ENCODE measurements at places on chromosomes 3 and 15. TPM values are rescaled to one million over a fixed set of nuclear protein-coding genes. Genes with fewer than 3 reads are reported as not detected.

The SNUPN gene
- polyA plus RNA-seq = 30.0 TPM

The STRIT1 gene
- not detected for polyA plus RNA-seq

The COX5A gene
- 106 TPM for polyA plus RNA-seq

The GOLGA6L10 gene
- 4.7 TPM for polyA plus RNA-seq

The RNF7 gene
- polyA plus RNA-seq = 98.3 TPM

The MTHFS gene
- polyA plus RNA-seq = 26.1 TPM

The LRRIQ4 gene
- not detected for polyA plus RNA-seq

- peak; percentile 28 for DNase-seq
Observed at GRCh38 chr3:126850370-126851085, 132.4 kb upstream of the PLXNA1 start.

- no peak for DNase-seq
Observed at GRCh38 chr3:116306720-116307119, 138.6 kb downstream of the LSAMP start.

DNA sequence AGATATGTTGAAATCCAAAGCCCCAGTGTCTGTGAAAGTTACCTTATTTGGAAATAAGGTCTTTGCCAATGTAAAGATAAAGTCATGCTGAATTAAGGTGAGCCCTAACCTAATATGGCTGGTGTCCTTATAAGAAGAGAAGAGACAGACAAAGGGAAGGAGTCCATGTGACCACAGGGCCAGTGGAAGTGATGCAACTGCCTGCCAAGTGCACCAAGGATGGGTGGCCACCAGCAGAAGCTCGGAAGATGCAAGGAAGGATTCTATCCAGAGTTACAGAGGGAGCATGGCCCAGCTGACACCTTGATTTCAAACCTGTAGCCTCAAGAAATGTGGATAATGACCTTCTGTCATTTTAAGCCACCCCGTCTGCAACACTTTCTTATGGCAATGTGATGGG lies 35.3 kb upstream of the PGPEP1L start:
- no peak for DNase-seq

DNA sequence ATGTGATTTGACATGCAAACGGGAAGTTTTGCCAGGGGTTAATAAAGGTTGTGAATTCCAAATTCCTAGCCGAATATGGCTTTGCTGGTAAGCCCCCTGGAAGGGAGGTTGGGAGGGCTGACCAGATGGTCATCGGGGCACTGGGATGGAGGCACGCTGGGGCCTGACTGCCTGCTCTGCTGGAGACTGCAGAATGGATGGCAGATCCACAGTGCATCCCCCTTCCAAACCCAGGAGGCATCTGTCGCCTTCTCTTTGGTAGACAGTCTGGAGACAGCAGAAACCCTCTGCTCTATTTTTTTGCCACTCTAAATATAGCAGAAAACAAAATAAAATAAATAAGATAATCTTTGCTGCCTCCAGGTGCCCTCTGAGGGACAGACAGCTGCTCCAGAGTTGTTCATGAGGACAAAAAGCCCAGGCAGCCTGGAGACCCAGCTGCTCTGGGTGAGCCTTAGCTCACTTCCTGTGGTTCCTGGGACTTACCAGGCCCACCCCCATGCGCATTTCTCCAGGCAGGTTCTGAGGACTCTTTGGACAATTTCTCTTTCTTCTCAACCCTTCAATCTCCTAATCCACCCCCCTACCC lies 6.1 kb upstream of the SPTBN5 start:
- no peak for DNase-seq

DNA sequence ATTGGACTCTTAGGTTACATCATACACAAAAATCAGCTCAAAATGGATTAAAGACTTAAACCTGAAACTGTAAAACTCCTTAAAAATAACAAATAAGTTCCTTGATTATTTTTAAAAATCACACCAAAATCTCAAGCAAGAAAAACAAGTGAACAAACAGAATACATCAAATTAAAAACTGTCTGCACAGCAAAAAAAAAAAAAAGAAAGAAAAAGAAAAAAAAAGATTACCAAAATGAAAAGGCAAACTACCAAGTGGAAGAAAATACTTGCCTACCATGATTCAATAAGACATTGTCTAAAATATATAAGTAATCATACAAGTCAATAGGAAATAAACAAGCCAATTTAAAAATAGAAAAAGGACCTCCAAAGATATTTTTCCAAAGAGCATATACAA lies 17.5 kb downstream of the OR5K4 start:
- DNase-seq = no peak

GRCh38 chr3:62732183-62732904 lies 142.9 kb downstream of the CADPS start:
- no peak for DNase-seq

DNA sequence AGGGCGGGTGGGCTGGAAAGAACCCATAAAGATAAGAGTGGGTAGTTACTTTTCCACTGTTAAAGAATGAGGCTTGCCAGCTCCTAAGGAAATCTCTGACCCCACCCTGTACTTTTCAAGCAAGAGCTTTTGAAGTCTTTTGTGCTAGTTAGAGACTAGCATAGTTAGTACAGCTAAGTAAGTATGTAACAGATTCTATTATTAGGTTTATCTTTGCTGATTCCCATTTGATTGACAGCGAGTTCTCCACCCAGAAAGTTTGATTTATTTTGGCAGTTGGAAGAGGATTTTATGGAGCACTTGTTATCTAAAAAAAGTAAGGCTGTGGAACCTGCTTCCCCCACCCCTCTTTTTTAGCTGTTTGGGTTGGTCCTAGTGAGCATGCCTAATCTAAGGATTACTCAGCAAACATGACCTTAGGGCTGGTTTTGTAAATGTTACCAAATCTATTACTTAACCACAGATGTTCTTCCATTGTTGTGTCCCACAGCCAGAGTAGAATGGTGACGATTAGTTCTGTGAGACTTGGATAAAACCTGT lies 57.6 kb downstream of the FNDC3B start:
- DNase-seq = no peak

- DNase-seq = no peak
Observed at GRCh38 chr15:28264166-28264565, 57.8 kb downstream of the HERC2 start.

- no peak for DNase-seq
Observed at GRCh38 chr3:14943042-14943441, 4.3 kb upstream of the NR2C2 start.

- DNase-seq = no peak
Observed at GRCh38 chr15:44729408-44730127, 6.8 kb upstream of the TRIM69 start.

DNA sequence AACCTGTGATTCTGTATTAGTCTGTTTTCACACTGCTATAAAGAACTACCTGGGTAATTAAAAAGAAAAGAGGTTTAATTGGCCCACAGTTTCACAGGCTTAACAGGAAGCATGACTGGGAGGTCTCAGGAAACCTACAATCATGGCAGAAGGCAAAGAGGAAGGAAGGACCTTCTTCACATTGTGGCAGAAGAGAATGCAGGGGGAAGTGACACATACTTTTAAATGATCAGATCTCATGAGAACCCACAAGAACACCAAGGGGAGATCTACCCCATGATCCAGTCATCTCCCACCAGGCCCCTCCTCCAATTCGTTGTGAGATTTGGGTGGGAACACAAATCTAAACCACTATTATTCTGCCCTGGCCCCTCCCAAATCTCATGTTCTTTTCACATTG lies 6.1 kb downstream of the ZKSCAN7 start:
- DNase-seq = no peak

DNA sequence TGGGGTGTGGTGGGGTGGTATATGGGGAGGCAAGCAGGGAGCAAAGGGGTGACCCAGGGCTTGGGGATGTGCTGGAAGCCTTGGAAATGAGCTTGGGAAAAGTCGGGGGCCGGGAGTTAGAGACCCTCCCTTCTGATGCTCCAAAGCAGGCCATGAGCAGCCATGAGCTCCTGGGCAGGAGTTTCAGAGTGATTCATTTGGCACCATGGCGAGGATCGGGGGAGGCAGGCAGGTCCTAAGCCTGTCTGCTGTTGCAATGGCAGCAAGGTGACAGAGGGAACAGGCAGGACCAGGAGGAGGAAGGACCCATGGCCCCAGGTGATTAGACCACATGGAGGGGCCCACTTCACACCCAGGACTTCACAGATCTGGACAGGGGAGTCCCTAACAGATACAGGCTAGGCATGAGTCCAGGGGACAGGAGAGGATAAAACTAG lies 21.3 kb downstream of the RGMA start:
- no peak for DNase-seq

DNA sequence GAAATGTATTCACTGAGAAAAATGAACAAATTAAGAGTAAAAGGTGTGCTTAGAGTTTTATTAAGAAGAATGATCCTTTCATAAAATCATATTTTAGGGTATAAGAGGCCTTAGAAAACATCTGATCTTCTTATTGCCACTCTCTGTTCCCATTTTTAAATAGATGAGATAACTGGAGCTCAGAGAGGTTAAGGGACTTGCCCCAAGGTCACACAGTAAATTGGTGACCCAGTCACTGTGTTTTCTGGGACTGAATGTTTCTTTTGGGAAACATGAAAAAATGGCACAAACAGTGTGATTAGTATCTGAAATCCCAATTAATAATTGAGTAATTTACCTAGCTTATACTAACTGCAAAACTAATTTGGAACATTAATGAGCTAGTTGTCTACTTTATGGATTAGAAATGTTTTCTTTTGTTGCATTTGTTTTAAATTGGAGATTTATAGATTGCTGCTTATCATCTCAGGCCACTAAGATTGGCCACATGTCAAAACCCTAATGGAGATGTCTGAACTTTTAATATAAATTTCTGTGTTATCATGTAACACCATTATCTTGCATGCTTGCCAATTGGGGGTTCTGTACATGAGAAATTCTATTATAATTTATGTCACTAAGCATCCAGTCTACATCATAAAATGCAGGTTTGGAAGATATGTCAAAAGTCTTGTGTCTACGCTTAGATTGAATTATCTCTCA lies 64.9 kb downstream of the CMSS1 start:
- DNase-seq = no peak

- DNase-seq = no peak
Observed at GRCh38 chr15:34353627-34354026, 10.5 kb downstream of the NUTM1 start.

GRCh38 chr15:98231696-98232440 lies 271.4 kb downstream of the ARRDC4 start:
- DNase-seq = no peak

DNA sequence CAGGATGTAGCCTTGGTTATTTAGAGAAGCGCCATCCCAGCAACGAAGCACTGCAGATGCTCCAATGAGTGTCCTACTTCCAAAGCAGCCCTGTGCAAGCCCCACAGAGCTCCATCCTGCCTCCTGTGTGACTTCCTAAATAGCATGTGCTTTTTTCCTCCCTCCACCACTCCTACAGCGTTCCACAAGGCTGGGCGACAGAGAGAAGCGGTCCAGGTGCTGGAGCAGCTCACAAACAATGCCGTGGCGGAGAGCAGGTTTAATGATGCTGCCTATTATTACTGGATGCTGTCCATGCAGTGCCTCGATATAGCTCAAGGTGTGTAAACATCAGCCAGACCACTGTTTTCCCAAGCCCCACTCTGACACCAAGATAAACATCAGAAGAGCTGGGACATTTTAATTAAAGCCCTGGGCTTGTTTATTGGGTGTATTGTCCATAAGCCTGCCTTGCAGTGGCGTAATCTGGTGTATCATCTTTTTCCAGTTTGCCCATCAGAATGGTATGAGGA lies 22.2 kb upstream of the RHO start:
- no peak for DNase-seq

GRCh38 chr3:189355481-189356201 lies 183.9 kb downstream of the TPRG1 start:
- DNase-seq = no peak

DNA sequence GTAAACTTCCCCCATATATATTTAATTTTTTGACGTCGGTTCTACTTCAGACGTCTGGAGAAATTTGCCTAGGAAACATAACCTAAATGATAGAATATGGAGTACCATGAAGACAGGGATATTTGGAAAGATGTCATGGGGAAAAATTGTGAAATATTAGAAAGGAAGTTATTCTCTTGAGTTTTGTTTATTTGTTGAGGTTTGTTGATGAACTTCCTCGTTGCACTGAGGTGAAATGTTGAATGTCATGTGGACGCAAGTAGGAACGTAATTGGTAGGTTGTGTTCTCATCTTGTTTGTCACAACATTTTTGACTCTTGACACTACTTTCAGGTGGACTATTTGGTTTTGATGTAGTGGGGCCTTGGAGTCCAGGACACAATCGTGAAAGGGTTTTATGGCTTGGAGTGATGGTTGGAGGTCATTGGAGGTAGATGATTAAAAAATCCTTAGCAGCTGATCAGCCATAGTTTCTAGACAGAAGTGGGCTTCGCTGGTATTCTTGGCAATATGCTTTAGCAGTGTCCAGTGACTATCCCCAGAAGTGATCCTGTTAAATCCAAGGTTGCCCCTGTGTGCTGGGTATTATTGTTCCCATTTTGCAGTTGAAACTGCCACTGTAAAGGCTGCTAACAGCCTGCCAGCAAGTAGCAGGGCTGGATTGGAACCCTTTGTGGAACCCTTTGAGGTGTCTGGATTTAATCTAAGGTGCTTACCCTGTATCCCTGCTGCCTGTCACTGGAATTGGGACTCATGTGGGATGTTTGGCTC lies 1.5 kb downstream of the ABHD5 start:
- DNase-seq = no peak

DNA sequence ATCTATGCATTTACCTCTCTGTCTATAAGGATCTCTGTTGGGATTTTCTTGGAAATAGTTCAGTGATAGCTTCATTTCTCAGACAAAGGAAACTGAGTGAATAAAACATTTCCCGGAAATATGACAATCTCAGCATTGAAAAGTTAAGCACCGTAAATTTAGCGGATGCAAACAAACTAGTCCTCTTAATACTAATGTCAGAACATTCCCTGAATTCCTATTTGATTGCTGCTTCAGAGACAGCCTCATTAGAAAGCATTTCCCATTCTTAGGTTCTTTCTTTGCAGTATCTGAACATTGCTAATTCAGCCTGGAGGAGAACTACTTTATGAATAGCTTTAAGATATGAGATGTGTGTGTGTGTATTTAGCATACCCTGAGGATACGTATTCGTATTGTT lies 101.3 kb downstream of the NR2F2 start:
- DNase-seq = no peak

GRCh38 chr3:125401402-125401801 lies 26.3 kb upstream of the ZNF148 start:
- no peak for DNase-seq

- no peak for DNase-seq
Observed at GRCh38 chr15:97976129-97976528, 15.6 kb downstream of the ARRDC4 start.

- DNase-seq = no peak
Observed at GRCh38 chr3:61454006-61454585, 107.3 kb upstream of the PTPRG start.

DNA sequence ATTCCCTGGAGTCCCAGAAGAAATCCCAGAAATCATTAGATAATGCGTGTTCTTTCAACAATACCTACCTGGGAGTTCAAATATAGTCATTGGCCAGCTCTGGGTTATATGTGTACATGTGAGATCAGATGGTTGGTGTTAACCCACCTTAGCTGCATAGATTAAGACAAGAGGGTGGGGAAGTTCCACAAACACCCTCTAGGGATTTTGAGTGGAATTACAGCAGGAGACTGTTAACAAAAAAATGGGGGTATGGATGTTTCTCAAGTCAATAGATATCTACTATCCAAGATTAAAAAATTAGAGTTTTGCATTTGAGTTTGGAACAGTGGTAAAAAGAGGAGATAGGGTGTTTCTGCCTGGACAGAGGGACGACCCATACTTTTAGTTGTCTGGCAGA lies 282.5 kb upstream of the CNTN3 start:
- no peak for DNase-seq

Measured in right lung (tissue), 10 donors.